ENCODE measurements at places on chromosomes 4 and X.
A peak's percentile ranks its signal among the peaks of the same experiment; 100 is the strongest.

GRCh38 chr4:105191621-105192210 is 45.0 kb downstream of the TET2 start:
- DNase-seq, result peak; percentile 59

- DNase-seq, result no peak
These were observed 9.5 kb downstream of the ADH1A start for GRCh38 chr4:99281261-99281660.

DNA sequence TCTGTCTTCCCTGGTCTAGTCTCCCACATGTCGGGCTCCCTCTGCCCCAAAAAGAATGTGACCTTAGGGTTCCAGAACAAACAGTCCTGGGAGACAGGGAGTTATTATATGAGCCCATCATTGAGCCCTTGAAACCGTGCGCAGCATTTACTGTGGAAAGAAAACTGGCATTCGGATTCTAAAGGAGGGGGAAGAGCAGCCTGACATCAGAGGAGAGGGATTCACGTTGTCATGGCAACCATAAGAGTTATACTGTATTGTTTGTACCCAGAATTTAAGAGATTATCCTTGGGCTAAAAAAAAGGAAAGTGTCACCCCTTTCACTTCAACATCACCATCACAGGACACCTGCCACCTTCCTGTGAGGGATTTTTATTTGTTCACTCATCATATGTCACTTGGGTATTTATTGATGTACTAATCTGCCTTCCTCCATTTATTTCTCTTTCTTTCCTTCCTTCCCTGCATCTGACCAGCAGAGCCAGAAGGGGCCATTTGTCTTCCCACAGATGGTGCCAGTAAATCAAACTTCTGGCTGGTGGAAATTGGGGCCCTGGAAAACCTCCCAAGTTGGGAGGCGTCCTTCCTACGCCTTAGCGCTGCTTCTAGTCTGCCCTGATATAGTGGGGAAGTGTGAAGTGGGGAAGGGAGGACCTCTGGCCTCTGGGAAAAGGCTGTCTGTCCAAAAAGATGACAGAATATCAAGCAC is 64.9 kb upstream of the FRMPD3 start:
- DNase-seq, result no peak

- DNase-seq, result no peak
These were observed 17.6 kb upstream of the PJA1 start for GRCh38 chrX:69182818-69183380.

GRCh38 chr4:95105983-95106382 is 348.2 kb downstream of the BMPR1B start:
- no peak for DNase-seq

GRCh38 chr4:127748957-127749356 is 18.8 kb downstream of the SLC25A31 start:
- DNase-seq, result no peak

GRCh38 chr4:101183221-101183620 is 164.1 kb downstream of the PPP3CA start:
- DNase-seq, result no peak

DNA sequence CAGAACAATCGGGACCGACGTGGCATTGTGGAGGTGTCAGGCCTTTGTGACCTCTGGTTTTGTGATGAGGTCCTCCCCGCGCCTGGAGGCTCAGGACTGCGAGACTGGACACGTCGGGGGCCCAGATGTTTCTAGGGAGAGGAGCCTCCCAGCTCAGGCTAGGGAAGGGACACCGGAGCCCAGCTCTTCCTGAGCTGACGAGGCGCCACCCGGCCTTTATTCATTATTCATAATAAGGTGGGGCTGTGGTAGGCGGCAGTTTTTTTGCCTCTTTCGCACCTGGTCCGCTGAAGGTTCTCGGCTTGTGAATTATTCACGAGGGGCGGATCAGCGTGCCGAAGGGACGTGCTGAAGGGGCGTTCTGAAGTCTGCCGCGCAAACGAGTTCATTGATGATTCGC is 2.3 kb upstream of the UBA1 start:
- peak; percentile 56 for DNase-seq

GRCh38 chr4:113209153-113209552 is 159.7 kb downstream of the ANK2 start:
- DNase-seq, result no peak

DNA sequence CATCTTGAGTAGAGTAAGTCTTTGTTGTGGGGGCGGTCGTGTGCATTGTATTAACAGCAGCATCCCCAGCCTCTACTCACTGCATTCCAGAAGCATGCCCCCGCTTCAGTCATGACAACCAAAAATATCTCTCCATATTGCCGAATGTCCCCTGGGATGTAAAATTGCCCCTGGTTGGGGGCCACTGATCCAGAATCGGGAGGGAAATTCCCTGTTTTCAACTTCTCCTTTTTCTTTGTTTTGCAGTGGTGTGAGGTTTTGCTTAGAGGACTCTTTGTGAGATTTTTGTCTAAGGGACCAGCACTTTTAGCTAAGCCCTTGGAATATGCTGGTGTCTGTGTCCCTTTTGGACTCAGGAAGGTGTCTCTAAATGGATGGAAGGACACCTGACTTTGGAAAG is 3.0 kb upstream of the IL13RA1 start:
- DNase-seq, result no peak

DNA sequence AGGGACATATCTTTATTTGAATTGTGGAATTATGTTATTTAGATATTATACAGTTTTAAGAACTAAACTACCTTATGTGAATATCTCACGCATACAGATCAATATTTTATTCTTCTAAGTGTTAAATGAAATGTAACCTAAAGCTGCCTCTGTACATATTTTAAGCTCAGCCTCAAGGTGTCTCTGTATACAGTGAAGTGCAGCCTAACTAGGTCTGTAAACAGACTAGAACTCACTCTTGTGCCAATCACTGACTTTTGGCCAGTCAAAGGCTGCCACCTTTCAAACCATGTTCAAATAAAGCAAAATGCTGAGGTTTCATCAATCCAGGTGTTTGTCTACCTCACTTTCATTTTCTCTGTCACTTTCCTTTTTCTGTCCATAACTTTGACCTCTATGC is 1074.5 kb upstream of the PRKX start:
- DNase-seq, result no peak

DNA sequence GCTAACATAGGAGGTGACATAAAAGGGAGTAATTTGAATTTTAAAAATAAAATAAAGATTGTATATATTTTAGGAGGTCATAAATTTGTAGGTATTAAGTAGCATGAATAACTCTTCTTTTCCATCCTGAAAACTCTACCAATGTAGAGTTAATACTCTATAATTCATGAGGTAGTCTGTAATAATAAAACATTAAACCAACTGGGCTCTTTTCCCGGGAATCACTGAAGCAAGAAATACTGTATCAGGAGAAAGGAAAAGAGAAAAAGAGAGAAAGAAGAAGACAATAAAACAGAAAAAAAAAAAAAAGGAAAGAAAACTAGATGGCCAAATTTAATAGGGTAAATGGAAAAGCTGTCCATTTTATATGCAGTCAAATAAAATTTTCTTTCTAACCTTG is 984.4 kb downstream of the CCSER1 start:
- DNase-seq, result no peak

DNA sequence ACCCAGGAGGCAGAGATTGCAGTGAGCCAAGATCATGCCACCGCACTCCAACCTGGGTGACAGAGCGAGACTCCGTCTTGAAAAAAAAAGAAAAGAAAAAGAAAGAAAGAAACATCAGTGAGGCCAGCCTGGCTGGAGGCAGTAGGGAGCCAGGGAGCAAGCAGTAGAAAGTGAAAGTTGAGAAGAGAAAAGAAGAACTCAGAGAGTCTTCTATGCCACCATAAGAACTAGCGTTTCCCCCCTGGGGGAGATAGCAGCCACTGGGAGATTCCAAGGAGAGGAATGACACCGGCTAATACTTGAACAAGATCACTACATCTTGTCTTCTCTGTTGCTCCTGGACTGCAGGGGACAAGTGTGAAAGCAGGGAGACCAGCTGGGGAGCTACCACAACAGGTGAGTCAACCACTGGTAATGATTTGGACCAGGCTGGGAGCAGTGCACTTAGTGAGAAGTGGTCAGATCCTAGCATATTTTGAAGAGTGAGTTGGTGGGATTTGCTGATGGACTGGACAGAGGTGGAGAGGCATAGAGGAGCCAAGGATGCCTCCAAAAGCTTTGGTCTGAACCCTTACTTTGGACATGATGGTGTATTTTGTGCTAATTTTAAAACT is 33.4 kb downstream of the SLC2A9 start:
- no peak for DNase-seq

GRCh38 chrX:63929608-63930007 is 144.6 kb upstream of the ARHGEF9 start:
- no peak for DNase-seq

GRCh38 chrX:44914532-44915198 is 41.7 kb downstream of the KDM6A start:
- DNase-seq, result no peak

DNA sequence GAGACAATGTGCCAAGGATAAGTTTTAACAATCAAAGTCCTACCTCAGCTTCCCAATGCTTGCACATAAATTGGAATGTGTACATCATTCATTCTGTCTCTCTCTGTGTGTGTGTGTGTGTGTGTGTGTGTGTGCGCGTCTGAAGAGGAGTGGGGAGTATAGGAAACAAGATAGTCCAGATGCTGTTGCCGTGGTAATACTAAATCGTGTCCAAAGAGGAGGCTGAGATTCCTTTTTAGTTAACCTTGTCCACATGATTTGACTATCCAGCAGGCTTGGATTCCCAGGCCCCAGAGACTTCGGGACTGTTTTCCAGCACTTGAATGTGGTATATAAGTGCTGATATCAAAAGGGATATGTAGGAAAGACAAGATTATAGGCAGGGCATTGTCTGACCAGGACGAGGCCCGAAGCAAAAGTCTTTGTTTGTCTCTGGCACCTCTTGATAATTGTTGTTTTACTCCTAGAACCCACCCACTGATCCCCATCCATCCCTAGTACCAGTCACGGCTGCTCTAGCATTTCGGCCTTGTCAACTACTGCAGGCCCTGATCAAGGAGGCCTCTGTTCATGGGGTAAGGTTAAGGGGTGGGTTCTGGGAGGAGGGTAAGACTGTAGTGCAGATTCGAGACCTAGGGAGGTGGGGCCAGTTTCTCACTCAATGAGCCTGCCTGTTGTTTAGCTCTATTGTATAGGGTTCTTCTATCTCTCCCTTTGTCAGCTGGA is 3.9 kb downstream of the PLP1 start:
- DNase-seq, result no peak

GRCh38 chr4:25103418-25103817 is 56.8 kb downstream of the SEPSECS start:
- DNase-seq, result no peak

DNA sequence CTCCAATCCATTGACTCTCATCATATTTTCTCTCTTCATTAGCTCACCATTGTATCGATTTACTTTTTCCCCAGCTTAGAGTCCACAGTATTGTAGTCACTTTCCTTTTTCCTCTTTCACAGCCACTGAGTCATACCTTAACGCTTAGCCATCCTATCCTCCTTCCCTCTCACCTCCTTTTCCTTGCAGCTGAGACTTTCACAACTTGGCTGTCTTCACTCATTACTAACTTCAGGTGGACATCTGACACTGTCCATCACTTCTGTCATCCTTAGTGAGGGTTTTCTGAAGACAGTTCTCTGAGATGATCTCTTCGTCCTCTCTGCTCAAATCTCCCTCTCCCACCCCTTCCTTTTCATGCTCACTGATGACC is 70.5 kb upstream of the ESX1 start:
- no peak for DNase-seq

GRCh38 chr4:7854697-7855370 is 84.8 kb downstream of the AFAP1 start:
- DNase-seq, result no peak

DNA sequence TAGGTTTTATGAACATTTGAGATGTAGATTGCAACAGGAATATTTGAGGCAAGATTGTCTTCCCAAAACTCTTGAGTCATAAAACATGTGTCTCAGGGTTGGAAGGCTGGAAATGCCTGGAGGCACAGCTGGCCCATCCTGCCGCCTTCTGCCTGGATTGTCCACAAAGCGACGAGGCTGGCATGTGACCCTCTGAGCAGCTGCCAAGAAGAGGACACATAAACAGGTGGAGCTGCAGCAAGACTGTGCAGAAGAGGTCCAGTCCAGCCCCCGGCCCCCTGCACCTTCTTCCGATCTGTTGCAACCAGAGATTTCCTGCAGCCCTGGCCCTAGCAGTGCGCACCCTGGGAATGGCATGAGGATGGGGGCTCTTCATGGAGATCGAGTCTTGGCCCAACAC is 101.9 kb upstream of the BCOR start:
- DNase-seq, result no peak

GRCh38 chr4:105291925-105292324 is 145.2 kb downstream of the TET2 start:
- DNase-seq, result no peak

Data from GM06990 (cell line).